ENCODE measurements at places on chromosomes 12 and 14. TPM values are rescaled to one million over a fixed set of nuclear protein-coding genes. Genes with fewer than 3 reads are reported as not detected.

DNM1L gene
- total RNA-seq = 61.9 TPM

PTCSC3 gene
- total RNA-seq = not detected

SCNN1A gene
- 0.22 TPM for total RNA-seq

JAG2 gene
- total RNA-seq = 51.6 TPM

CYP27B1 gene
- total RNA-seq = under 0.01 TPM

EML5 gene
- under 0.01 TPM for total RNA-seq

RPGRIP1 gene
- 0.20 TPM for total RNA-seq

LMNTD1 gene
- total RNA-seq = not detected

SIX6 gene
- total RNA-seq = not detected

DHRS2 gene
- total RNA-seq = 0.87 TPM

CD163L1 gene
- 10.2 TPM for total RNA-seq

RIMKLB gene
- 46.6 TPM for total RNA-seq

TOMM20L gene
- total RNA-seq = not detected

RIMBP2 gene
- total RNA-seq = not detected

DACT1 gene
- total RNA-seq = under 0.01 TPM

CFAP251 gene
- 2.6 TPM for total RNA-seq

KLRK1 gene
- not detected for total RNA-seq

MORN3 gene
- under 0.01 TPM for total RNA-seq

CYP46A1 gene
- under 0.01 TPM for total RNA-seq

DLST gene
- total RNA-seq = 35.3 TPM

RIPK3 gene
- total RNA-seq = 0.65 TPM

ACAD10 gene
- total RNA-seq = 10.9 TPM

IL26 gene
- not detected for total RNA-seq

POLE2 gene
- total RNA-seq = 6.3 TPM

KRT83 gene
- not detected for total RNA-seq

SNAPC1 gene
- 25.8 TPM for total RNA-seq

RD3L gene
- total RNA-seq = not detected

MIPOL1 gene
- 6.1 TPM for total RNA-seq

TAPBPL gene
- total RNA-seq = 6.5 TPM

PZP gene
- 0.22 TPM for total RNA-seq

ERBB3 gene
- total RNA-seq = under 0.01 TPM

ART4 gene
- 121 TPM for total RNA-seq

TAS2R8 gene
- not detected for total RNA-seq

GALNT9 gene
- total RNA-seq = 0.22 TPM

NCOR2 gene
- 10.5 TPM for total RNA-seq

ANO6 gene
- total RNA-seq = 62.3 TPM

TPCN1 gene
- 4.6 TPM for total RNA-seq

OTOGL gene
- 0.44 TPM for total RNA-seq

SLCO1B1 gene
- total RNA-seq = not detected

ZNF891 gene
- total RNA-seq = 0.22 TPM

WSB2 gene
- 174 TPM for total RNA-seq

CELA1 gene
- not detected for total RNA-seq

LTBP2 gene
- 6.2 TPM for total RNA-seq

NRXN3 gene
- not detected for total RNA-seq

ACSM4 gene
- total RNA-seq = not detected

PAWR gene
- total RNA-seq = 128 TPM

MGP gene
- 154 TPM for total RNA-seq

RNASE4 gene
- 12.4 TPM for total RNA-seq

LRP1-AS gene
- not detected for total RNA-seq

B4GALNT3 gene
- not detected for total RNA-seq

CDKL1 gene
- total RNA-seq = 28.3 TPM
